ENCODE measurements at places on chromosomes 2 and 18. TPM values are rescaled to one million over a fixed set of nuclear protein-coding genes. Genes with fewer than 3 reads are reported as not detected.

DNA sequence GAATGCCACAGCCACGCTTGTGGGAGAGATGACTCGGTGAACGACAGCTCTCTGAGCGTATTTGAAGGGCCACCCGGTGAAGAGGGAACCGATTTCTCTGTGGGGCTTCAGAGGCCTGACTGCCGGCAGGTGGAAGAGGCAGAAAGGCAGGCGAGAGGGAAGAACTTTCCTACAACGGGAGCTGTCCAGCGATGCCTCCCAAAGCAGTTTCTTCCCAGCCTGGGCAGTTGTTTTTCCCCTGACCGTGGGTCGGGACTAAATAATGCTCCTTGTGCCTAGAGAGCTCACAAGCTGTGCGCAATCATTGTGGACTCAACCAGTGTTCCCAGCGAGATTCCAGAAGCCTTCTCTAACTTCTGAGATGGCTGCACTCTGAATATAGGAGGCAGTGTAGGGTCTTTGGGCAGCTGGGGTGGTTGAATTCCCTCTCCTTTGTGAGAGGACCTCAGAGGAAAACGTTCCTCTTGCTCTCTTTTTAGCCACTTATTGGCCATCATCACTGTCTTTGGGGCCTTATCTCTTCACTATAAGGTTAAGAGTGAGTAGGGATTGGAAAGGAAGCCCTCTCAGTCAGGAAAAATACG is 710 bp downstream of the SEC11C start:
- no peak for DNase-seq

DNA sequence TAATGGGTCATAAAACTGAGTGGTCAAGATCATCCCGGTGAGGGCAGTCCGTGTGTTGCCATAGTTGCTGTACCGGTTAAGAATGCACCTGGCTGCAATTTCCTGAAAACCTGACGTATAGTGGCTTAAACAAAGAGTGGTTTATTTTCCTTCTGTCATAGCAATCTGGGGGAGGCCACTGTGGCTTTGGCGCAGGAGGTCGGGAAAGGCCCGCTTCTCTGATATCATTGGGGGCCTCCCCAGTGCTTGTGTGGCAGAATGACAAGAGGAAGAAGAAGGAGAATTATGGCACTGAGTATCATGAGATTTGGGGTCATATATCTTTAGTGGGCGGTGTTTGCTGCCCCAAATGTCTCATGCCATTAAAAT is 4.4 kb downstream of the C2orf92 start:
- DNase-seq, result no peak

GRCh38 chr18:37476182-37476581 is 89.4 kb downstream of the CELF4 start:
- peak; percentile 47 for DNase-seq

DNA sequence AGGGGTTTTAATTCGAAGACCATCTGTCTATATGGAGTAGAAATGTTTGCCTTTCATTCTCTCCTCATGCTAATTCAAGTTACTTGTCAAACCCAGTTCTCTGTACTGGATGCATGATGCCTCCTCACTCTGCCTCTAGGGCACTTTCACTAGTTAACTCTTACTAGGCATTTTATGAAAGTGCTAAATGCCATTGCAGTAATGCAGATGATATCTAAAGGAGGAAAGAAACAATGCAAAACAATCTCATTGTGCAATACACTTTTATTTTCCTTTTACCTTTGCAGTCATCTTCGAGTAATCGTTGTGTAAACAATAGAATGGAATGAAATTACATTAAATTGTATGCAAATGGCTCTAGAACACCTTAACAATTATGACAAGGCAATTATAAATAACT is 293.6 kb downstream of the STK39 start:
- no peak for DNase-seq

DNA sequence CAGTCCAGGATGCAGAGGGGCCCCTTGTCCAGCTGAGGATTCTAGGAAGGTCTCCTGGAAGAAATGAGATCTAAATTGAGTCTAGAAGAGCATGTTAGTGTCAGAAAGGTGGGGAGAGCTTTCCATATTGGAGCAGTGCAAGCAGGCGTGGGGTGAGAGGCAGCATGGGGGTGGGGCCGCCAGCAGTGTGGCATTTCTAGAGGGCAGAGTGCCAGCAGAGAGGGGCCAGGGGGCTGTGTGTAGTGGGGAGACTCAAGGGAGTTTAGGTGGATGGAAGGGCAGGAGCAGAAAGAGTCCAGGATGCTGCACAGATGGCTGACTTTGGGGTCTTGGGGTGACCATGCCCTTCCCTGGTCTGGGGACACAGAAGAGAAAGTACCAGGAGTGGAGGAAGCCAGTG is 2.1 kb downstream of the VIL1 start:
- DNase-seq, result no peak

- DNase-seq, result no peak
Measured at GRCh38 chr18:32362484-32362883, 108.2 kb downstream of the GAREM1 start.

- DNase-seq, result no peak
Measured at GRCh38 chr2:189483980-189484740, 42.9 kb downstream of the WDR75 start.

DNA sequence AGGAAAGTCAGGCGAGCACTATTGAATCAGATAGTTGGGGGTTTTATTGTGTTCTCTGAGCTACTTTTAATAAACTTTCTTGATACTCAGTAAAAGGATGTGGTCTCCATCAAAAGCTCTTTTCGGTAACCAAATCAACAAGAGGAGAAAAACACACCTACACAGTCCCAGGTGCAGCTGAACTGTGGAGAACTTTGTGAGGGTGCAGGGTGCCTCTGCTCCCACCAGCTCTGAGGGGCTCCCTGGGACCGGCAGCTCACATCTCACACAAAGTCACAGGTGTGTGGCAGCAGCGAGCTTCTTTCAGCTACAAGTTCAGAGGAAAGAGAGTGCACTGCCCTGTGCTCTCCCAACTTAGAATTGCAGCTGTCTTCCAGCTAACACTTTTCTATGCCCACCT is 650.4 kb downstream of the RNF144A start:
- peak; percentile 65 for DNase-seq

- no peak for DNase-seq
Measured at GRCh38 chr2:192004188-192004963, 157.5 kb upstream of the CAVIN2 start.

RAD51AP2 gene
- not detected for total RNA-seq

SOX11 gene
- total RNA-seq, result not detected

TUBA4B gene
- not detected for total RNA-seq

DHRS9 gene
- 0.34 TPM for total RNA-seq

Measured in activated naive CD8-positive, alpha-beta T cell treated with anti-CD3 and anti-CD28 coated beads, Interleukin-2, amount 10 ng/mL, durations not matched to agents 7 days and 5 days (primary cell).